ENCODE measurements at places on chromosomes 12 and 14.

GRCh38 chr14:103869406-103870143 is 22.2 kb upstream of the PPP1R13B start:
- no peak for DNase-seq

- DNase-seq = no peak
Measured at GRCh38 chr12:103348935-103349334, 146.8 kb downstream of the C12orf42 start.

DNA sequence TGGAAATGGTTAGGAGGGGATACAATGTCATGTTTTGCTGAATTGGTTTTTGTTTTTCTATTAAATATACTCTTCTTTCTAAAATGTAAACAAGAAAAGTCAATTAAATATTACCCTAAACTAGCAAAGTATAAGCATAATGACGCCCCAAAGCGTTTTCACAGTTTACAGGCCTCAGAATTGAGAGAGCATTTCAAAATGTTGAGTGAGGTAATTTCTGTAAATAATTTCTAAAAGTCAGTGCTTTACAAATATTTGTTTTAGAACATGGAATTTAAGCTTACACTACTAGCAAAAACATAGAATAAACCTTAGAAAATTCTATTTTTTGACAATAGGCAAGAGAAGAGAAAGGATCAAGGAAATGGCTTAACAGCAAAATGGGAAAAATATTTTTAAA is 958.4 kb upstream of the USP15 start:
- DNase-seq = no peak

- no peak for DNase-seq
Measured at GRCh38 chr14:99062216-99062615, 209.8 kb downstream of the BCL11B start.

DNA sequence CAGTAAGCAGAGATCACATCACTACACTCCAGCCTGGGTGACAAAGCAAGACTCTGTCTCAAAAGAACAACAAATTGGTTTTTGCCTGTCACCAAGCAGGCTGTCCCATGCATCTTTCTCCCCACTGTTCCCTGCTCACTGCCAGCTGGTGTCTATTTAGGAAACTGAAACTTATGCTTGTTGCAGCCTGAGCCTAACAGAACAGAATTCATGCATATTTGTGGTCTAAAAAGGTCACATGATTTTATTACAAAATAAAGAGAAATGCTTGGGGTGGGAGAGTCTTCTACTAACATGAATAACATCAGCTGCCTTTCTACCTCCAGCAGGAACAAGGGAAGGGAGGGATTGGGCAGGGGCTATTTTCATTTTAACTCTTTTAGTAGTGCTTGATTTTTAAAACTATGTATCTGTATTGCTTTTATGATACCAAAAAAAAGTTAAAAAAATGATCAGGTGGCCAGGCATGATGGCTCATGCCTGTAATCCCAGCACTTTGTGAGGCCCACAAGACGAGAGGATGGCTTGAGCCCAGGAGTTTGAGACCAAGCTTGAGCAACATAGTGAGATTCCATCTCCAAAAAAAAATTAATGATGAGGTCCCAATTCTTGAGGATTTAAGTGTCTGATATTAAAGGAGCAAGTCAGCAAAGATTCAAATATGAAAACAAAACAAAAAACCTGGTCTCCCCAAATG is 923 bp downstream of the STAT2 start:
- no peak for DNase-seq

DNA sequence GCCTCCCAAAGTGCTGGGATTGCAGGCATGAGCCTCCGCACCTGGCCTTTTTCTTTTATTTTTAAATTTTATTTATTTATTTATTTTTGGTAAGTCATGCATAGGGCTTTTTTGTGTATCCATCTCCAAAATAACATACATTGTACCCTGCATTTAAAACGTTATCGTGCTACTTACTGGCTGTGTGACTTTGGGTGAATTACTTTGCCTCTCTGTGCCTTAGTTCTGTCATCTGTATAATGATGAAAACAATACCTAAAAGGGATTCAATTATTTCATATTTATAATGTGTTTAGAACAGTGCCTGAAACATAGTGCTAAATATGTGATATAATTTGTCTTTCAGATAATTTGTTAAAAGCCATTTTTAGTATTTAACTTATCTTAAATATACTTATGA is 19.6 kb downstream of the ZCRB1 start:
- DNase-seq = no peak

GRCh38 chr12:47214001-47214619 is 134.4 kb upstream of the AMIGO2 start:
- DNase-seq = no peak

GRCh38 chr12:48489012-48489411 is 6.7 kb downstream of the C12orf54 start:
- no peak for DNase-seq

GRCh38 chr12:57130941-57131340 is 2.7 kb downstream of the LRP1 start:
- no peak for DNase-seq

GRCh38 chr12:49086116-49086515 is 8.5 kb downstream of the DHH start:
- DNase-seq = no peak

DNA sequence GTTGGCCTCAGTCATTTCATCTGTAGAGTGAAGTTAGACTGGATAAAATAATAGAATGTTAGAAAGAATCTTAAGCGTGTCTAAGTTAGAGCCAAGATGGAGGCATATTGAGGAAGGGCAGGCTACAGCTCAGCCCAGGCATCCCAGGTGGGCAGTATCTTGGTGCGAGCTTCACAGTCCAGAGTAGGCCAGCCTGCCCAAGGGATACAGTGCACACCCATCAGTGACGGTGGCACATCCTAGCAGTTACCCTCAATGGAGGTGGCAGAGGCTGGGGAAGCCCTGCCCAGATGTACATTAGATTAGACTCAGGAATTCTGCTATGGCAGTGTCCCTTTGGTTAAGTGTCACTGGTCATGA is 21.5 kb downstream of the TULP3 start:
- DNase-seq = no peak

DNA sequence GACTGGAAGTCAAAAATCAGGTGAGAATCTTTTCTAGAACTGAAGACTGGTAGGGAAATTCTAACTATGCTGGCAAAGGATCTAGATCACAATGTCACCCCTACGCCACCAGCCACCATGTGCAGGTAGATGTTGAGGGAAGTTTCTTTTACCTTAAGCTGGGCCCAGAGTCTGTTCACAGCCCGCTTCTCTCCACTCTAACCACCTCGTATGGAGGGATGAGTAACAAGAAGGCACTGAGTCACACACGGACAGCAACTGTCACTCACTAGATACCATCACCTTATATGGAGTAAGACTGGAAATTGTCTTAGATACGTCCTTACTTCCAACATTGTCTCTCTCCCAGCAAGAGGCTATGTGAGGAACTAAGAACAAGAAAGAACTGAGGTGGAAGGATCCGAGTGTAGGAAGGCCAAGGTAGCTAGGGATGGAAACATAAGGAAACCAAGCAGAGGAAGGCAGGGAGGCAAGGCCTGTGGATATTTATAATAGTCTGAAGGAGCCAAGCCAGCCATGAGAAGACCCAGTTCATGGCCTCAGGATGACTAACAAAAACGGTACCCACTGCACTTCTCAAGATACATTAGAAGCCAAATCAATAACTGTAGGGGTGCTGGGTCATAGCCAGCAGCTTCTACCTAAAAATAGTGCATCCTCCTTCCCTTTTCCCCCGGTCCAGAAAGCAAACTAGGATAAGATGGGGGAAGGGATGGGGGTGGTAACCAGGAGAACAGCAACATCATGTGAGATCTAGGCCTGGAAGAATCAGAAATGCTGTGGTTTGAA is 15.5 kb downstream of the REM2 start:
- DNase-seq = no peak

Data from pulmonary artery endothelial cell (primary cell).